Stimulated activated CD8-positive, alpha-beta memory T cell treated with anti-CD3 and anti-CD28 coated beads, Interleukin-12 subunit alpha, Interleukin-12 subunit beta, amount 100 ng/mL, for 4 hours (primary cell): ENCODE measurements at places on chromosomes 5 and 9.

DNA sequence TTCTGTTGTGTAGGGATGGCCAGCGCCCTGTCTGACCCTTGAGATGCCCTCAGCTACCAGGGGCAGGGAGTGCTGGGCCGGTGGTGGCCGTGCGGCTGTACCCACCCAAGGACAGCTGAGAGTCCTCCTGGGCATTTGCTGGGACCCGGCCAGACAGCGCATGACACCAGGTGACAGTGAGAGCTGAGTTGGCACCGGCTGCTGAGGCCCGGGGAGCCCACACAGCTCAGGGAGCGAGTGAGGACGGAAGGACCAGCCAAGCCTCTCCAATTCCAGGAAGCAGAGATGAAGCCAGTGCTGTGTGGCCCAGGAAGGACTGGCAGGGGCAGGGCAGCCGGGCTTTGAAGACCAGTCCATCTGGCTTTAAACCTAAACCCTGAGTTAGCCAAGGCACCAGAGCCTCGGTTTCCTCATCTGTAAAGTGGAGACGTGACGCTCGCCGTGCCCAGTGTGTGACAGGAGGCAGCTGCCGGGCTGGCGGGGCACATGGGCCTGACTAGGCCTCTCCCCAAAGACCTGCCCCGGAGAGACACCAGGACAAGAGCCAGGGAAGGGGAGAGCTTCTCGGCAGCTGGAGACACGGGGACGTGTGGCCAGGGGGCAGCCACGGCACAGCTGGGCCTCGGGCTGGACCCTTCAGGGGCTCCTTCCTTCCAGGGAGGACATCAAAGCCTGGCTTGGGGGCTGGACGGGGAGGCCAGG is 3.0 kb upstream of the AGPAT2 start:
- no peak for DNase-seq

- DNase-seq, result no peak
These were observed 3.2 kb upstream of the RAPGEF1 start for GRCh38 chr9:131743096-131743495.

DNA sequence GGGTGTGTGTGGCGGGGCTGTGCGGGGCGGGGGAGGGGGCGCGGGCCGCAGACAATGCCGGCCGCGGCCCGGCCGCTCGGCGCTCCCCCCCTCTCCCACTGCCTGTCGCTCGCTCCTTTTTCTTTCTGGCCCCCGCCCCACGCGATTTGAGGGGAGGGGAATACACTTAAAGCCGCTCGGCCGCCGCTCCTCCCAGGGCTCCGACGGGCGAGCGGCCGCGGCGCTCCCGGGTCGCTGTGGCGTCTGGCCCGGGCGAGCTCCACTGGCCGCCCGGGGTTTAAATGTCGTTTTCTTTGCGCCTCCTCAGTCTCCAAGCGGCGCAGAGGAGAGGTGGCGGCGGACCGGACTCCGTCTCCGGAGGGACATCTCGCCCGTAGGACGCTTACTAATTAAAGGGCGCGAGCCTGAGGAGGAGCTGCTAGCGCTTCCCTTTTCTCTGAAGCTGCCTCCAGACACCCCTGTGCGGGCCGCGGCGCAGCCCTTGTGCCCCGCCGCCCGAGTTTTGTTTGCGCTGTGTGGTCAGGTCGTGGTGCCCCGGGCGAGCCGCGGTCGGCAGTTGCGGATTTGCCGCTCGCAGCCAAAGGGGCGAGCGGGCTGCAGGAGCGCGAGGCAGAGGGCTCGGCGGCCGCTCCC is 1.4 kb downstream of the ZSWIM6 start:
- DNase-seq, result peak; percentile 10

DNA sequence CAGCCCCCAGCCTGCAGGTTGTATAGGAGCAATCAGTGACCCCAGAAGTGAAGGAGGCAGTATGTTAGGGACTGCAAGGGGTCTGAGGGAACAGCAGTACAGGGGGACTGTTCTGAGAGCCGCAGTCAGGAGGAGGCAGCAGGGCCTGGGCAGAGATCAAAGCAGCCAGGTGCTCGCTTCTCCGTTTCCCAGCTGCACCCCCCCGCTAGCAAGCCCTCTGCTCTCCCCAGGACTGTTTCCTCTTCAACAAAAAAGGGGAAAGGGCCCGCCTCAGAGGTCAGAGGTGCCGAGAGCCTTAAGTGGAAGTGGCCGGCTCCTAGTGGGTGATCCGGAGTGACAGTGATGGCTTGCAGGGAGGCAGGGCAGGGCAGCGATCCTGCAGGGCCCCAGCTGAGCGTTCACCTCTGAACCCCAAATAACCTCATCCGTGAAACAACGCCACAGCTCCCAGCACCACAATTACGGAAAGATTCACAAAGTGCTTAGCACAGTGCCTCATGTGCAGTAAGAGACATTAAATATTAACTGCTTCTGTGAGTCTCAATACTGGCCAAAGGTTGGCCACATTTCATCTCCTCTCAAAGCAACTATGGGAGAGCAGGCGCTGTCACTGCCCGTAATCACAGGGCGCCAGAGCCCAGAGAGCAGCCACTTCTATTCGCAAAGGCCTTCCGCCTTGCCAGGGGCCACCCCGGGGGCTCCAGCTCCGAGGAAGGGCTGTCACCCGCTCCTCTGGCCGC is 8.0 kb downstream of the CLPTM1L start:
- DNase-seq, result no peak

GRCh38 chr9:90770182-90770738 is 31.4 kb upstream of the SYK start:
- no peak for DNase-seq

DNA sequence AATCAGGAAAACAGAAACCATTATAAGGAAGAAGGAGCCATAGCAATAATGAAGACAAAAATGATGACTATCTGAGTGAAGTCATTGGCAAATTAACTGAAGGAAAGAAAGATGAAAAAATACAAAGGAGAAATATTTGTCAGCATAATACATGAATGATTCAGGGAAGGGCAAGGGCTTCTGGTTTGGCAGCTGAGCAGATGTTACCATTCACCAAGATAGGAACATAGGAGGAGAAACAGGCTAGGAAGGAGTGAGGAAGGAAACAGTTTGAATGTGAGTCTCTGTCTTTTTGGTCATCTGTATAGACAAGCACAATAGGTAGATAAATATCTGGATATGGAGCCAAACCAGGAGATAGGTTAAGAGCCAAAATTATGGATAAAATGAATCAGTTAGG is 296.0 kb downstream of the ISL1 start:
- no peak for DNase-seq

- no peak for DNase-seq
These were observed 114.3 kb downstream of the SLC1A3 start for GRCh38 chr5:36720688-36721087.

- no peak for DNase-seq
These were observed 212.4 kb upstream of the DMAC1 start for GRCh38 chr9:8011974-8012373.

DNA sequence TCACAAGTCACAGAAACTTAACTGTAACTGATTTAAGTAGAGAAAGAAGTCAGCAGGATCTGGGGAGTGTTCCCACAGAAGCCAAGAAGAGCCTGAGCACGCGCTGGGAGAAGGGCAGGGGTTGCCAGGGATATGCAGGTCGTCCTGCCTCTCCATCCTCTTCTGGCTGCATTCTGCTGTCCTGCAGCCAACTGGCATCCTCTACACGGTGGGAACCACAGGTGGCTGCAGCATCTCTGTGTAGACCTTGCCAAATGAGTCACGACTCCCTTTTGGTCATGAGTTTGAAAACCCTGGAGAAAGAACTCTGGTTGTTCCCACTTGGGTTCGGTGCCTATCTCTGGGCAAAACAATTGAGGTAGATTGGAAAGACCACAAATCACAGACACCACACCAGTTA is 38.4 kb upstream of the PCA3 start:
- no peak for DNase-seq

GRCh38 chr5:76831110-76831452 is 12.3 kb downstream of the F2RL1 start:
- no peak for DNase-seq

DNA sequence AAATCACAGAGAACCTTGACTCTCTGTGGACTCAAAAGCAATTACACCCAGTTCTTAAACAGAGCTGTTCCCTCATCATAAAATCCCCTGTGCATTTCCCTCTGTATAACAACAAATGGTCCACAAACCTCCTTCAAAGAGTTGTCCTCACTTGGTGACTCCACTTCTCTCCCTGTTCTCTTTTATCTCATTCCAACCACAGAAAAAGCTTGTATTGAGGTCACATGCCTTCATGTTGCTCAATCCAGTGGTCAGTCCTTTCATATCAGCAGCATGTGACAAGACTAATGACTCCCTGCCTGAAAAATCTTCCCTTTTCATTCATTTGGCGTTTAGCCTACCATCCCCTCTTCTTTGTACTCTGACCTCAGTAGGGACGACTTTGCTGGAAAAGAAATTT is 158.0 kb downstream of the DEPDC1B start:
- no peak for DNase-seq

DNA sequence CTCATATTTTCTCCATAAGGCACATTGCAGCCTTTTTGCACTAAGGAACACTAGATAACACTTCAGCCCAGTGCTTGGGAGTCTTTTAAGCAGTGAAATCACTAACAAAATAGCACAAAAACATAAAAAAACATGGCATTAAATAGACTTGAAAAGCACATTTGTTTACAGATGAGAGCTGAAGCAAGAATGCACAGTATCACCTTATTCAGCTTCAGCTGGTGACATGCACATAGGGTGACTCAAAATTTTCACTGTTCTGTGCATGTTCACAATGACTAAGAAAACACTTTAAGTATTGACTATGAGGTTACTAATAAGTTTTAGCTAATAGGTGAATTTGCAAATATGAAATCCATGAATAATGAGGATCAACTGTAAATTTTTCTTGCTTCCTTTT is 293.9 kb upstream of the TARS1 start:
- DNase-seq, result no peak

- DNase-seq, result no peak
These were observed 2174.1 kb upstream of the WWC1 start for GRCh38 chr5:166117072-166118066.

- no peak for DNase-seq
These were observed 31.7 kb upstream of the GAS1 start for GRCh38 chr9:86978922-86979474.

- no peak for DNase-seq
These were observed 515 bp downstream of the LCP2 start for GRCh38 chr5:170296935-170297588.

GRCh38 chr5:134997015-134997414 is 29.3 kb downstream of the CATSPER3 start:
- DNase-seq, result no peak

DNA sequence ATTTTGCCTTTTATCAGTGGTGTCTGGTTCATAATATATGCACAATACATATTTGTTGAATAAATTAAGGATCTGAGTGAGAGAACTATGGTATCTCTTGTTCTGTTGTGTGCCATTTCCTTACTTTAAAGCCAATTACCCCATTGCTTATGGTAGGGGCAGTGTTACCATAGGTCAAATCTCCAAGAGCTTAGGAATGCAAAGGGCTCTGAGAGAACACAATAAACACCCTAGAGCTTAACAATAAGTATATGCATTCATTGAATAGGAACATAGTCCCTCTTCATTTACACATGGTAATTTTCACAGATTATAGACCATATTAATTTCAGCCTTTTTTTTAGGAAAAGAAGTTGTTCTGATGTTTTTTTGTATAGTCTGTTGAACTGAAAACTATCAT is 112.2 kb downstream of the MCTP1 start:
- DNase-seq, result no peak

GRCh38 chr5:147037515-147038205 is 159.1 kb upstream of the PPP2R2B start:
- DNase-seq, result no peak

DNA sequence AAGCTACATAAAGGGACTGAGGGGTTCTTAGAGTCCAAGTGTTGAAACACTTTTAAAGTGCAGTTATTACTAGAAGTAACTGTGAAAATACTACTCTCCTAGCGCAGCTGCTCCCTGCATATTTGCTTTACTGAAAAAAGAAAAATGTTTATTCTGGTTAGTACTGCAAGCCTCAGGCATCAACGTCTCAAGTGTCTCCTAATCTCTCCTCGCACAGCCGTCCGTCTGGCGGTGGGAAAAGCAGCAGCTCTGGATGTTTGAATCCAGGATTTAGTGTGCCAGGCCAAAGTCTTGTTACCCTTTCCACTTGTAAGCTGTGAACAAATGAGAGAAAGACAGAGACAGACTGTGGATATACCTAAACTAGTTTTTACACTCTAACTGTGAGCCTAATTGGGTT is 31.1 kb downstream of the RORB start:
- no peak for DNase-seq

- no peak for DNase-seq
These were observed 45.9 kb downstream of the MEGF9 start for GRCh38 chr9:120668399-120668798.

DNA sequence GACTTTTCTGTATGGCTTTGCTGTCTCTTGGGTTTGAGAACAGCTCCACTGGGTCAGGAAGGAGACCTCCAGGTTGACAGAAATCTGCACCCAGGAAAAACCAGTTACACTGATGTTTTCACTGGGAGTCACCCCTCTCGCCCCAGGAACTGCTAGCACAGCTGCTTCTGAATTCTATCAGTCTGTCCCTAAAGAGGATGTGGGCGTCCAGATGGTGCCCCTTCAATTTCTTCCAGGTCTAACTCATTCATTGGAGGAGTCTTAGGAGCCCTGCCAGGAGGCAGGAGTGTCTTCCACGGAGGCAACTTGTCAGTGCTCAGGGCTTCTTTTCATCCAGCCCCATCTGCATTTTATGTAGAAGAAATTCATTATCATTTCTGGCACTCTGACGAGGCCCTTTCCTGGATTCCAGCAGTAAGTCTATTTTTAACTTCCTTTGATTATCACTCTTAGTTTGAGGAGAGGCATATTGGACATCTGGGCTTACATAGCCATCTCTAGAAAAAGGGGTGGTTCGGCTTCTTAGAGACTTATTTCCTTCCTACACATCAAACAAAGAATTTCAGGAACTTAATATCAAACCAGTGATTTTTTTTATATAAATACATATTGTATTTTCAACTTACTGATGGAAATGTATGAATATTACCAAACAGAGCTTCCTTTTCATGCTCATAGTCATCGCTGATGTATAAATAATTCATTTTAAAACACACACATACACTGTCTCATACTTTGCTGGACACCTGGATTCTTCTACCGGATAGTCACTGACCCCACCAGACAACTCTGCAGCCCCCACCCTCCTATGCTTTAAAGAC is 148.8 kb downstream of the IRX2 start:
- DNase-seq, result no peak

- no peak for DNase-seq
These were observed 435.5 kb downstream of the CAAP1 start for GRCh38 chr9:26457151-26457550.

- no peak for DNase-seq
These were observed 31.9 kb upstream of the ZNF622 start for GRCh38 chr5:16497546-16497945.

GRCh38 chr9:115548609-115549260 is 430.8 kb upstream of the TNC start:
- no peak for DNase-seq

- DNase-seq, result no peak
These were observed 35.5 kb downstream of the KCTD16 start for GRCh38 chr5:144206141-144206540.

DNA sequence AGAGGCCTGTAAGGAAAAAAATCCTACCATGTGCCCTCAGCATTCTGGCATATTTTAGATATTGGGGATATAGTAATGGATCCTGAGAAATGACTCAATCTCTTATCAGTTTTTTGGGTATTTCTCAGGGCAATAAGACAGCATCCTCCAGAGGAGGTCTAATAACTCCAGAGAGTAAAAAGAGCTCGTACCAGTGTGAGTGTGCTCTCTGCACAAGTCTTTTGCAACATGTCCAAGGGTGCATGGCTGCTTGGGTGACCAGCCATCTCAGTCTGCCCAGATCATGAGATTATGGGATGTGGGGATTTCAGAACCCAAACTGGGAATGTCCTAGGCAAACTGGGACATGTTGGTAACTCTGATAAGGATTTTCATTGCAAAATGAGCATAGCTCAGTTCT is 15.3 kb downstream of the ASPN start:
- no peak for DNase-seq

- DNase-seq, result no peak
These were observed 156.4 kb upstream of the SMIM23 start for GRCh38 chr5:171629221-171629620.
